Stimulated activated CD8-positive, alpha-beta memory T cell treated with anti-CD3 and anti-CD28 coated beads, Interleukin-7, amount 100 ng/mL, for 1 hour (primary cell): ENCODE measurements at places on chromosomes 4 and X.

- no peak for DNase-seq
These were observed 196.6 kb upstream of the AGA start for GRCh38 chr4:177638871-177639270.

GRCh38 chr4:89558147-89558546 lies 250.5 kb upstream of the GPRIN3 start:
- DNase-seq: no peak

DNA sequence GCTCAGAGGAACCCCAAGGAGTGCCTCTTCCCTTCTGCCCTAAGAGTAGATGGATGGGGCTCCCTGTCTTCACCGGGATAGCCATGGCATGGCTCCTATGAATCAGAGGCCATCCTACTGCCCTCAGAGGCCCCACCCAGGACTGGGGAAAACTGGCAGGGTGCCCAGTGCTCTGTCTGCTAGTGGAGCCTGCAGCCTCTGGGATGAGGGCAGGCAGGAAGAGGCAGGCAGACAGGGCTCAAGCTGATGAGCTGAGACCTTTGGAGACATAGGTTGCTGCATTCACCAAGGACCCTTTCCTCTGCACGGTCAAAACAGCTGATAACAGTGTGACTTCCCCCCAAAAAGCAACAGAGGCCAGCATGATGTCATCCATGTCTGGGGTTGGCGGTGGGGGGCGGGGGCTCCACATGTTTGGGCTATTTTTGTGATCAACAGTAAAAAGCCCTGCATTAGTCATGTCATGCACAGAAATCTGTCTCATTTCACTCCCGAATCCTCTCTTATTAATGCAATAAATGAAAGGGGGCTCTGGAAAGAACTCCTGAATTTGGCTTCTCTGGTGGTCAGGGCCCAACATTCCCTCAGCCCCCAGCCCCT lies 207.6 kb upstream of the MAMLD1 start:
- DNase-seq: no peak

DNA sequence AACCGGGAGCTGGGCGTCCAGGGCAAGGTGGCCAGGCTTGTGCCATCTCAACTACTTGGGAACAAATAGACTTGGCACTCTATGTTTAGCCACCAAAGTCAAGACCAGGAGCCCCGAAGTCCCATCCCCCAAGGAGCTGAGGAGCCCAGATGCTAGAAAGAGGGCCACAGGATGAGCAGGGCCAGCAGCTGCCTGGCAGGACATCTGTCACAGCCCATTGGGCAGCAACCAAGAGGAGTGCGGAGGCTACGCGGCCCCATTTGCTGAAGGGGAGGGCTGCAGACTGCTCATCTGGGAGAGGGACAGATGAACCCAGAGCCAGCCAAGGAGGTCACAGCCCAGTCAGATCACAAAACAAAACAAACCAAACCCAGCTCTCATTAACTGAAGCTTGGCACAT lies 22.9 kb upstream of the SOWAHD start:
- no peak for DNase-seq

GRCh38 chr4:141702472-141703182 lies 66.2 kb downstream of the IL15 start:
- no peak for DNase-seq

- DNase-seq: no peak
These were observed 106.8 kb downstream of the MBNL3 start for GRCh38 chrX:132382068-132382467.

- no peak for DNase-seq
These were observed 1.6 kb upstream of the ZC4H2 start for GRCh38 chrX:64977830-64978229.

- DNase-seq: no peak
These were observed 164.4 kb downstream of the QDPR start for GRCh38 chr4:17347445-17347844.

GRCh38 chr4:38504396-38504715 lies 159.6 kb upstream of the KLF3 start:
- DNase-seq: no peak

GRCh38 chrX:74324131-74324530 lies 20.2 kb downstream of the ZCCHC13 start:
- no peak for DNase-seq

GRCh38 chr4:62344915-62345314 lies 1144.8 kb downstream of the ADGRL3 start:
- no peak for DNase-seq

- no peak for DNase-seq
These were observed 430.1 kb downstream of the GABRG1 start for GRCh38 chr4:45693746-45694145.

DNA sequence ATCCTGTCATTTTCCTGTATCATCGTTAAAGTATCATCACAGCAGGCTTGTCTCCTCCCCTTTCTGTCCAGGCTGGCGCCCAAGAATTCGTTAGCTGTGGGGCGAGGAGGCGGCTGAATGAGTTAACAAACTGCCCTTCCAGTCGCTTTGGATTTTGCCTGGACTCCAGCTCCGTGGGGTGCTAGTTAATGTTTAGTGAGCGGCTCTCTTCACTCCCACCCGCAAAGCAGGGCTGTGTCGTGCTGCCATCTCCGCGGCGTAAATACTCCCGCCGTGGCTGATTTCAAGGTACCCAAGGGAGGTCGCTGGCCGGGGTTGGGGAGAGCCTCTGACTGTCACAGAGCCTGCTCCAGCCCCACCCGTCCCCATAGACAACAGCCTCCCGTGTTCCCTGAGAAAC lies 44.9 kb upstream of the SPRY1 start:
- DNase-seq: no peak

GRCh38 chr4:12118651-12119213 lies 690.0 kb upstream of the HS3ST1 start:
- no peak for DNase-seq

DNA sequence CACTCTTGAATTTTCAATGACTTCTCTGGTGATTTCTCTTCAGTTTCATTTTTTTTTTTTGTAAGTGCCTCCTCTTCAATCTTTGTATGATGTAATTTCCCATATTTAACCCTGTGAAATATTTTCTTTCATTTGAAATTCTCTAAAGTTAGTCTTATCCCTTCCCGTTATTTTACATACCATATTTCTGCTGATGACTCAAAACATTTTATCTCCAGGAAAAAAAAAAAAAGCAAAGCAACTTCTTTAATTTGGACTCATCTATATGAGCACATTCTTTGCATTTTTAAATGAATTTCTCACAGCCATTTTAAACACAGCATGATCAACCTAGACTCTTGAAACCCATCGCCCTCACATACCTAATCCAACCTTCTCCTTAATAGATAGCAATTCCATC lies 1831.4 kb downstream of the ARAP2 start:
- no peak for DNase-seq

- DNase-seq: no peak
These were observed 164.6 kb downstream of the PRKX start for GRCh38 chrX:3548765-3549391.

DNA sequence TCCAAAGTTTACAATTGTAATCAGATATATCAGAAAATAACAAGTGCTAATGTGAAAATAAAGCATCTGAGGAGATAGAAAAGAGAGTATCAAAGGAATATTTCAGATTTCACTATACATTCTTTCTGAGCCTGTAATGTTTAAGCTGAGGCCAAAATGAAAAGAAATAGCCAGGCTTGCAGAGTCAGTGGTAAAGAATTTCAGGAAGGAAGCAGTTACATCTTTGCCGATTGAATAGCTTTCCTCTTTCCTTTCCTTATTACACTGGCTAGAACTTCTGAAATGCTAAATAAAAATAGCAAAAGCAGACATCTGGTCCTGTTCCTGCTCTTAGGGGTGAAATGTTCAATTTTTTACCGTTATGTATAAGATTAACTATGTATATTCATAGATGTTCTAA lies 1441.6 kb upstream of the PCDH7 start:
- DNase-seq: no peak

DNA sequence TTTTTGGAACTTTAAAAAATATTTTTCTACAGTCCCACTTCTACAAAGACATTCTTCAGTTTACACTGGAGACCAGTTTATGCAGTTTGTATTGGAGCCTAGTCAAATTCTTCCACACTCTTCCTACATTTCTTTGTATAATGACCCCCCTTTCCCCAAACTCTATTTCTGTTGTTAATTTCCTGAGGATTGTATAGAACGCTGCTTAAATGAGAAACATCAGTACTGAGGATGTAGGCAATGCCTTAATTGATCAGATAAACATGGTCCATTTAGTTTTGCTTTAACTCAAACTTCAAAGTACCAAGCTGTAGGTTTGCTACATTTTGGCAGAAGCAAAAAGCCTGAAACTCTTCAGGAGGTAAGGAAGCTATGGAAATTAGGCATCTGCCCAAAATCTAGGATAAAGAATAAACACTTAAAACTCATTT lies 155.5 kb downstream of the SLC7A11 start:
- DNase-seq: no peak

GRCh38 chr4:150212927-150213326 lies 134.7 kb downstream of the DCLK2 start:
- no peak for DNase-seq
